ENCODE measurements at places on chromosomes 5 and 9.
A peak's percentile ranks its signal among the peaks of the same experiment; 100 is the strongest.

- peak; percentile 39 for DNase-seq
Observed at GRCh38 chr9:73081979-73082657, 69.5 kb upstream of the ANXA1 start.

- DNase-seq: no peak
Observed at GRCh38 chr5:179255527-179256327, 89.5 kb downstream of the ADAMTS2 start.

DNA sequence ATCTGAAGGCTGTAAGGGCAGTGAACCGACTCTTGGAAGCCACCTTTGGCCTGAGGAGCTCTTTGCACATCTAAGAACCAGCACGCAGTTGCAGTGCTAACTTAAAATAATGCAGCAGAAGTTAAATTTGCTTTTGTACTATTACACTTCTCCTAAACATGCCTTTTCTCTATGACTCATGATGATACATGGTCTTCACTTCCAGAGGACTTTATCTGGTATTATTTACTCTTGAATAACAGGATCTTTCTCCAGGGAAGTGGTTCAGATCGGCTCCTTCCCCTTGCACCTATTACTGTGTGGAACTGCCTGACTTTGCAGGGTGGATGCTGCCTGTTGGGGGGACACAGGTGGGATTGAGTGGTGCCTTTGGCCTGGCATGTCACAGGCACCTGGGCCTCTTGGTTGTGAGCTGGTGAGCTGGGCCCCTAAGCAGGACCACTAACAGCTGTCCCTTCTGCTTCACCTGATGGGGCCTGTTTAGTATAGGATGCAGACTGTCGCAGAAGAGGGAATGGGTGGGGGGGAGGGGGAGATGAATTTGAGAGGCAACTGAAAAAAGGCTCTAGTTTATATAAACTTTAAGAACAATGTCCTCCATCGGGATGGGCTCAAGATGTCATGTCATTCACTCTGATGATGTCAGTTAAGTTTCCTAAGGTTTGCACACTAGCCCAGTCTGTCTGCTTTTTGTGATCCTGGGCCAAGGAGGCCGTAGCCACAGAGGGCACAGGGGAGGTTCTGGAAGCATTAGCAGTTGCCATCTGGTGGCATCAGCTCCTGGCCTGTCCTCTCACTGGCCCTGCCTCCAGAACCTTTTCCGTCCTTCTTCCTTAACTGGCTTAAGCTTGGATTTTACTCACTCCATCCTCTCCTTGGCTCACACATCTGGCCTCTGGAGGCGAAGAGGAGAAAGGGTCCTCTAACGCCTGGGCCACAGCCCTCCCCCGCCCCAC, 33.9 kb upstream of the GABBR2 start:
- no peak for DNase-seq

DNA sequence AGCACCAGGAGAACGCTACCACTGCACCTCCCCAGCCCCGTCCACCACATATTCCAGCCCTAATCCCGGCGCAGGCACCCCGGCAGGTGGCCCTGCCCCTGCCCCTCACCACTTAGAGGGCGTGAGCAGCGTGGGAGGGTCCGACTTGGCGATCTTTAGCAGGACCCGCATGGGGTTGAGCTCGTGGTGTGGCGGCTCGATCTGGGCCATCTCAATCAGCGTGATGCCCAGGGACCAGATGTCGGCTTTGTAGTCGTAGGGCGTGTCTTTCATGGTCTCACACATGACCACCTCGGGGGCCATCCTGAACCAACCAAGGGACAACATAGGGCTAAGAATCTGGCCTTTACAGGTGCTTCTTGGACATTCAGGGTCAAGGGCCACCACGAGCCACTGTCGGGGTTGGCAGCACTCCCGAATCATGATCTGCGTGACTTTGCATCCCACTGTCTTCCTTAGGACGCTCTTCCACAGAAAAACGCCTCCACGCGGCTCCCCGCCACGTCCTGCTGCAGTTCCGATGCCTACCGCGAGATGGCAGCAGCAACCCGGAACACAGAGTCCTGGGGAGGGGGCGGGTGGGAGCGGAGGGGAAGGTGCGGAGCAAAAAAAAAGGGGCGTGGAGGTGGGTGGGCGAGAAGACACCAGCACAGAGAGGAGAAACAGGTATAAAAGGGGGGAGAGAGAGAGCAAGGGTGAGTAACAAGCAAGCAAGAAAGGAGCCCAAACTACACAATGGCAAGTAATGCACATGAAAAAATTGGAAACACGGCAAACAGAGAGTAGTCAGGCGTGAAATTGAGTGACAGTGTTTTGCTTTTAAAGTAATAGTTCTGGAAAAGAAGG, 81.3 kb downstream of the STK10 start:
- peak; percentile 84 for DNase-seq

DNA sequence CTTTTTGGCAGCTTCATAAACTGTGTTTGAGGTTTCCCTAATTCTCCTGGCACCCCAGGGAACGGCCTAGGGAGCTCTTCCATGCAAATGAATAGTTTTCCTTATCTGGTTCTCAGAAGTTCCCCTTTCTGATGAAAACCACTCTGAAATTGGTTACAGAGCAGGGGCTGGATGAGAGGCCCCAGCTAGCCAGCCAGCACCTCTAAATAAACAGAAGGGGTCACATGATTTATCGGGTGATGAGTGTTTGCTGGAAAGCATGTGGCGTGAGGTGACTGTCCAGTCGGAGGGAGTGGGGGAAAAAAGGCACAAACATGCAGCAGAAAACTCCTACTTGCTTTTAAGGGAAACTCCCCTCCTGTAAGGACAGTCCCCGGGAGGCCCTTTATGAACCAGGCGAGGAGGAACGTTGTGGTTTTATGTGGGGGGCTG, 261.2 kb upstream of the ANKRD55 start:
- no peak for DNase-seq

GRCh38 chr9:70042461-70043215, 1.0 kb upstream of the MAMDC2 start:
- no peak for DNase-seq

GRCh38 chr5:128534726-128535125, 3.3 kb downstream of the FBN2 start:
- no peak for DNase-seq

DNA sequence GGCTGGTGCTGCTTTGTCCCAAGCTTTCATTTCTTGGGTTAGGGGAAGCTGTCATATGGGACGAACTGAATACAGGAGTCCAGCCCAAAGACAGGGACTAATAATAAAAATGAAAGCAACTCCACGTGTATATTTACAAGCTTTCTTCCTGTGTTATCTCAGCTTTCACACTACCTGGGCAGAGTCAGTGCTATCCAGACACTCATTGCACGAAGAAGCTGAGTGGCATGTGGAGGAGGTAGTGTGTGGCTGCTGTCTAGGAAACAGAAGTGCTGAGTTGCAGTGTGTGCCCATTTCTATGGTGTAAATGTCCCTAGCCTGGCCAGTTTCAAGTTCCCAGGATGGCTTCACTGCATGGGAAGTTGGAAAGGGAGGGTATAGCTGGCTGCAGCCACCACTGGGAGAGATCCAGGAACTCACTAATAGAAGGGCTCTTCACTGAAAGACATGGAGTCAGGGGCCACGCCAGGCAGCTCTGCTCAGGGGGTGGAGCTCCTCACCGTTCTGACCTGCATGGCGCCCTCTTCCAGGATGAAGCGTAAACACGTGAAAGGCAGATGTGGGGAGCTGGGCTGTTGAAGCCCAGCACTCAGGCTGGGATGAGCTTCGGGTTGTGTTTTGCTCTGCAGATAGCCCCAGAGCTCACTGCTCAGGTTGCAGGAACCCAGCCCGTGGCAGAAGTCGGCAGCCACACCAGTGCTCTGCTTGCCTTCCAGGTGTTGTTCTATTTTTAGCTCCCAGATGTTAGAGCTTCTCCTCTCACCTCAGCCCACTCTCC, 116.9 kb downstream of the IRX2 start:
- DNase-seq: no peak

GRCh38 chr5:96896806-96897205, 20.5 kb downstream of the ERAP2 start:
- no peak for DNase-seq

DNA sequence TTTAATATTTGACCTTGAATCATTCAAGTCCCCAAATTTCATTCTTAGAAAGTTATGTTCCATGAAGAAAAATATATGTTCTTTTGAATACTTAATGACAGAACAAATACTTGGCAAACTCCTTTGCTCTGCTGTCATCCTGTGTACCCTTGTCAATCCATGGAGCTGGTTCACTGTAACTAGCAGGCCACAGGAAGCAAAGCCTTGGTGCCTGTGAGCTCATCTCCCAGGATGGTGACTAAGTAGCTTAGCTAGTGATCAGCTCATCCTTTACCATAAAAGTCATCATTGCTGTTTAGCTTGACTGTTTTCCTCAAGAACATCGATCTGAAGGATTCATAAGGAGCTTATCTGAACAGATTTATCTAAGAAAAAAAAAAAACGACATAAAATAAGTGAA, 65.4 kb downstream of the WDR41 start:
- no peak for DNase-seq

GRCh38 chr5:10289353-10289752, 18.3 kb downstream of the CMBL start:
- no peak for DNase-seq

GRCh38 chr5:72842816-72843215, 26.4 kb downstream of the TNPO1 start:
- DNase-seq: no peak

DNA sequence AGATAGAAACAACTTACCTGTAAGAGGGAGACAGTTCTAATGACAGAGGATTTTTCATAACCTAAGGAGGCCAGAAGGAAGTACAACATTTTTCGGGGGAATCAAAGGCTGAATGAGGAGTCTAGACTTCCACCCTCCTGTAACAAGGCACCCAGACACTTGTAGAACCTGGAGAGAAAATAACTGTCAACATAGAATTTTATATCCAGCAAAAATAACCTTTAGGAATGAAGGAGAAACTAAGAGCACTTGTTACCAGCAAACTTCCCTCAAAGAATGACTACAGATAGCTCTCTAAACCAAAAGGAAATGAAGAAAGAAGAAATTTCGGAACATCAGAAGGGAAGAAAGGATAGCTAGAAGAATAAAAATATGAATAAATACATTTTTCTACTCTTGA, 25.9 kb upstream of the F2RL2 start:
- no peak for DNase-seq

DNA sequence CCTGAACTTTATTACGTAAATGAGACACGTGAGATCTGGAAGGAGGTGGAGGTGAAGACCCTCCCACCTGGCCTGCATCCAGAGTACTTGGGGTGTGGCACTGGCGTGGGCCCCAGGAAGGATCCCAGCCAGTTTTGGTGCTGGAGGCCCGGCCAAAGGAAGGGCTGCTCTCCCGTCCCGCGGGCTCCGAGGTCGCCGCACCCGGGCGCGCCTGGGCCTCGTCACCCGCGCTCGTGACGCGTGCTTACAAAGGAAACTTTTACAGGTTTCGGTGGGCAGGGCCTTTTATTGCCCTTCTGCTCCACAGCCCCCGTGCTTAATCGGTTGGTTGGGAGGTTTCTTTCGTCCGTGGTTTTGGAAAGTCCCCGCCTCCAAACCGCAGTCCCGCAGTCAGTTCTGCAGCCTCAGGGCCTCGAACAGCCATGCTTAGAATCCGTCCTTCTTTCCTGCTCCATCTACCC, 29.2 kb downstream of the CDKN2A start:
- DNase-seq: no peak

DNA sequence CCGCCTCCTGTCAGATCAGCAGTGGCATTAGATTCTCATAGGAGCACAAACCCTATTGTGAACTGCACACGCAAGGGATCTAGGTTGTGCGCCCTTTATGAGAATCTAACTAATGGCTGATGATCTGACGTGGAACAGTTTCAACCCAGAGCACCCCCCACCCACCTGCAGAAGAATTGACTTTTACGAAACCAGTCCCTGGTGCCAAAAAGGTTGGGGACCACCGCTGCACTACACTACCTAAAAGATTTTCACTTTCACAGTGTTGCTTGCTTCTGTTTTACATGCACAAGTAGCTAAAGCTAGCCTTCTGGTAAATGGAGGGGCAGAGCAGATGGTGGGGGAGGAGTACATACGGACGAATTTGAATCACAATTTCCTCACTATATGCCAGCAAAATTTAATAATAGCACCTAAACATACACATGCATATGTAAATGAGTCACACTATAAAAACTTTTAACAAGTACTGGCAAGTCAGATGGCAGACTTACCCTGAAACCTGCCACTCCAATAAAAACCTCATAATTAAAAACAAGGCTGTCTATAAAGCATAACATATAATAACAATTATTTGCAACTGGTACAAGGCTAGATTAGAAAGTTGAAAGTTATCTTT, 24.0 kb upstream of the CDKN2B start:
- no peak for DNase-seq

GRCh38 chr5:115377468-115378217, 81.2 kb upstream of the CCDC112 start:
- no peak for DNase-seq

DNA sequence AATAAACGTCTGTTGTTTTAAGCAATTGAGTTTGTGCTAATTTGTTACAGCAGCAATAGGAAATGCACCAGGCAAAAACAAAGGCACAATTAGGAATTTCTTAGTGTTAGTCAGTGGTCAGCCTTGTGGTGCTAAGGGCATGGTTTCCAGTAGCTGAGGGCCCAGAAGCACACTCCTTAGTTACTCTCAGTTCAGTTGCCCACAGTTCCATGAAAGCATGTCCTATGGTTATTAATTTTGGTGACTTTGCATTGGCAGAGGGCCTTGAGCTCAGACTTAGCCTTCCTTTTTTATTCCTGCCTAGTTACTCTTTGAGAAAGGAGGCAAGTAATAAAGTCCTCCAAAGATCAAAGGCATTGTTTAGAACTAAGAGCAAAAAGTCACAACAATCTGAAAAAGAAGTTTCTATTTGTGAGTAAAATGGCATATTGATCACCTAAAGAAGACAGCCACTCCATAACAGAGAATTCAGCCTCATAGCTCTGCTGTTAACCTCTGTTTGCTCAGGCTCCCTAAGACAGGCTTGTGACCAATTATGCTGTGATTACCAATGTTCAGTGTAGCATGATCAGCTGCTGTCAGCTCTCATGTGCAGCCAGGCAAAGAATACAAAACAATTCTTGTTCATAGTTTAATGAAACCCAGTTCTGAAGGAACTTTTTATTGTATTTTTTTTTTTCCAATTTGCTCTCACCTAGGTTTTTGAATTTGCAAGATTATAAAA, 57.0 kb upstream of the MROH2B start:
- no peak for DNase-seq

DNA sequence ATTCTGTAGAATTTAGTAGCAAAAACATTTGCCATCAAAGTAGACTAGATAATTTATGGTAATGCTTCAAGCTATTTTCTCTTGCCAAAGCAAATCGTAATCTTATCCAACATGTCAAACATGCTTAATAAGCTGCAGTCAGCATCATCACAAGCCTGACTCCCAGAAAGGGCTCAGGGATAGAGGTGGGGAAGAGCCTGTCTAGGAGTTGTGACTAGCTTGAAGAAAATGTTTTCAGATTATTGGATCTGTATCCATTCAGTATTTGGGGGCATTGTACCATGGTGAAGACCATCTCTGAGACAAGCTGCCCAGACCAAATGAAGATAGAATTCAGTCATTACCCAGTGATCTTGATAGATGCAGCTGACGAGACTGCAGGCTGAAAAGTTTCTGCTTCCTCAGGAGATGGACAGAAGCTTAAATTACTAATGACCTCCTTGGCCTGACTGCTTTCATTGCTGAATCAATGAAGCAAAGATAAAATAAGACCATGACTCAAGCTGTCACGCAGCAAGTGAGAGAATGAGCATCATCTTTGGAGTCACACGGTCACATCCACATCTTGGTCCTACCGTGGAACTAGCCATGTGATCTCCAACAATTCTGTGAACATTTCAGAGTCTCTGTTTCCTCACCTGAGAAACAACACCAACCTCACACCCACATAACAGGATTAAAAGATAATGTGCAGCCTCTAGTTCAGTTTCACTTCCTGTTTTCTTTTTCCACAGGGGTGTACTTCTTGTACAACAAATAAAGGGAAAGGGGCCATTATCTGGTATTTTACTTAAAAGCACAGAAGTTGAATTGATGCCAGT, 9.4 kb downstream of the ERAP2 start:
- no peak for DNase-seq

GRCh38 chr9:108016446-108016845, 526.9 kb upstream of the KLF4 start:
- DNase-seq: no peak

Data from KG1 (cell line).